ENCODE measurements at places on chromosomes 5 and 9.

- peaks cover 11% of the 10 kb centered on the region for H3K36me3 ChIP-seq
- no peak overlapping the region for H3K27ac ChIP-seq
- H3K4me1 ChIP-seq, result no peaks in the 10 kb centered on the region
- DNase-seq, result no peak
These were observed 20.3 kb downstream of the AOPEP start for GRCh38 chr9:94746541-94747370.

DNA sequence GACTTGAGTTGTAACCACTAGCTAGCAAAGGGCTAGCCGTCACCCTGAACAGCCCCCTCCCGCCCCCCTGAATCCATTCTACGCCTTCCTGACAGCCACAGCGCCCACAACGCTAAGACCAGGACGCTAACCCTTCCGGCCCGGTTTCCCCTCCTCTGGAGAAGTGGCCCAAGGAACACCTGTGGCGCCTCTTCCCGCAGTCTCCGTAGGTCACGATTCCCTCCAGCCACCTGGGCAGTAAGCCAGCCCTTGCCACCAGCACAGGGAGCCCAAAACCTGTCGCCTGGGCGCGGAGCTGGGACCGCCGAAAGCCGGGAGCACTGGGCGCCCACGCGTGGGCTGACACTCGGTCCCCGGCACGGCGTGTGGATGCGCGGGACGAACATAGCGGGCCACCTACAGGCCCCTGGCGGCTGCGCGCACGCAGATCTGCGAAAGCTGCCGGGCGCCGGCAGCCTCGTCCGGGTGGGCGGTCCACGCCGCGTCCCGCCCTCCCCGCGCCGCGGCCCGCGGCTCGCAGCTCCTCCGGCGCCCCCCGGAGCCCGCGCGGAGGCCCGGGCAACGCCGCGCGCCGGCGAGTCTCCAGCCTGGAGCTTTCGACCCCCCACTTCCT lies 596 bp downstream of the IRF1 start:
- H3K27me3 ChIP-seq, result no peaks in the 10 kb centered on the region

DNA sequence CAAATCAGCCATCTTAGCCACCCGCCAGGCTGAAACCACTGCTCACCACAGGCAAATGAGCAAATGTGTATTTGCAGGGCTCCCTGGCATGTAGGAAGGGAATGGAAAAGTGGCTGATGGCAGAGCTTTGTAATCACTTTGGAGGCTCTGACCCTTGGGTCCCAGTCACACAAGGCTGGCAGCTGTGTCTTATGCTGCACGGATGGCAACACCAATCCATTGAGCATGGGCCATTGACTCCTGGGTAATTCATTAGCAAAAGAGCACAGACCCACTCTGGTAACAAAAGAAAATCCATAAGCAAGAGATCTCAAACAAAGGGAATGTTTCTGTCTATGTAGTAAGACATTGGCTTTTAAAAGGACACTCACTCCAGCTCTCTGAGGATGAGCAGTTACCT lies 57.6 kb downstream of the SPOCK1 start:
- no peak for DNase-seq
- H3K4me3 ChIP-seq, result no peak overlapping the region
- H3K36me3 ChIP-seq, result no peaks in the 10 kb centered on the region
- H3K27ac ChIP-seq, result no peak overlapping the region
- H3K27me3 ChIP-seq, result no peaks in the 10 kb centered on the region

DNA sequence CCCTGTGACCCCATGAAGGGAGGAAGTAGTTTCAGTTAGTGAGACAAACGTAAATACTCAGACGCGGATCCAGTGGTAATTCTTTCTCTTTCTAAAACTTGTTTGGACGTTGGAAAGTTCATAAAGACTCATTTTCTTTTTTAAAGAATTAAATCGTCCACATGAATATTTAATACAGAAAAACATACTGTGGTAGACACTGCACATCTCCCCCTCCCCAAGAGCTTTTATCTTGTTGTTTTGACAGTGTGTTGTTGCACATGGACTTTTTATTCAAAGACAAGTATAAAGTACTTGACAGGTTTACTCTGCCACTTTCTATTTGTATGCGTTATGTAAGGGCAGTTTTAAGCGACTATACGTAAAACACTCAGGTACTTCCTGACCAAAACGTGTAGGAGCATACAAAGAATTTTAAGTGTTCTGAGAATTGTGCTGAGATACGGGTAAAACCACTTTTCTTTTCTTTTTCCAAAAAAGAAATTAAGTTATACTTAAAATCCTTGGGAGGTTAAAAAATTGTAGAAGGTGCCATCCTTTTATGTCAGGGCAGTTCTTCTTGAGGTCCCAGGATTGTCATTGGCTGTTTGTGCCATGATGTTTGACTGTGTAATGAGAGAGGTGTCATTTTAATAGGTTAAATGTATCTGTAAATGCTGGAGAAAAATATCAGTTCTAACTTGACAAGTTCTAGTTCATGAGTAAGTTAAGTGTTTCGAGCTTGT lies 1.3 kb downstream of the NIPBL start:
- H3K27me3 ChIP-seq, result no peaks in the 10 kb centered on the region
- peak overlapping the region; percentile 99 for H3K27ac ChIP-seq
- H3K36me3 ChIP-seq, result no peaks in the 10 kb centered on the region
- H3K4me3 ChIP-seq, result peak overlapping the region; percentile 75
- H3K4me1 ChIP-seq, result peaks cover 11% of the 10 kb centered on the region

DNA sequence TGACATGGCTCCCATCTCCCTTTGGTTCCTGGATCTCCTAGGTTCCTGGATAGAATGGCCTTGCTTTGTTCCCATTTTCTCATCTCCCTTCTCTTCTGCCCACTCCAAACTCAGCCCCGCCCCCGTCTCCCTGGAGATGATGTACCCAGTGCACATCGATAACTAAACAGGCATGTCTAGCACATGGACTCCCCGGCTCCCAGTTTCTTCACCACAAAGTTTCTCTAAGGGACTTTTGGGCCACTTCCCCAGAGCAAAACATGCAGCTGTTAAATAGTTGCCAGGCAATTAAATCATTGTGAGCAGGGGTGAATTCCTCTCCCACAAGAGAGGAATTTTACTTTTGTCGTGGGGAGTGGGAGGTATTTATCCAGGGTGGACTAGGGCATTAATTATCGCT lies 259.0 kb downstream of the GADD45G start:
- no peaks in the 10 kb centered on the region for H3K27me3 ChIP-seq
- H3K4me3 ChIP-seq, result no peak overlapping the region
- no peak overlapping the region for H3K27ac ChIP-seq

DNA sequence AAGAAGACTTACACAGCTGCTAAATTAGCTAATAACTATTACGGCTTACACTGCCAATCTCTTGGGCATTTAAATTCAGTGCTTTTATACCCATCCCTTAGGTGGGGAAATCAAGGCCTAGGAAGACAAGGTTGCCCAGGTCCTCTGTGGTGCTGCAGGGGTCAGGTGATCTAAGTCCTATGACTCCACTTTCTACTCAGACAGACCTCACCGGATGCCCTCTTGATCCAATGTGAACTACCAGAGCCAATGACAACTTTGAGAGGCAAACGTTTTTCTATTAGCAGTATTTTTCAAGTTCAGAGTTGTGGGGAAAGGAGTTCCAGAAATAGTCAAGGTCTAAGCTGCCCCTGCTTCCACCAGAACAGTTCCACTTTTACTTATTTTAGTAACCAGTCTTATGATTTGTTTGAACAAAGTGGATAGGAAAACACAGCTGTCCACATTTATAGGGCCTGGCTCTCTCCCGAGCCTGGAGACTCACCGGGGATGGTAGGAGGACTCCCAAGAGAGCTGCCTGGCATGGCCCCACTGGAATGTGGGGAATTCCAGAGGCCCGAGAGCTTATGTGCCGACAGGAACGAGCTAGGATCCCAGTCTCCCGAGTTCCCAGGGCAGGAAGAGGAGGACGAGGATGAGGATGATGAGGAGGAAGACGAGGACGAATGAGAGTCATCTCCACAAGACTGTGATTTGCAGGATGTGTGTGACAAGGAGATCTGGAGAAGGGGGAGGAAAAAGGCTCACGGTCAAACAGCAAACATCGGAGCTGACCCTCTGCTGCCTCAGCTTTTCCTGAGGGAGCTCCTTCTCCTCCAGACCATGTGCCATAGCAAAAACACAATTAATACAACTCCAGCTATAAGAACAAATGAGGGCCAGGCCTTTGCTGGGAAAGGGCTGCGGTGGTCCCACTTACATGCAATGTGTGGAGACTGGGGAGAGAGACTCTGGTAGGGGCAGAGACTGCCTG lies 16.7 kb downstream of the FAM193B start:
- H3K27me3 ChIP-seq, result no peaks in the 10 kb centered on the region
- H3K27ac ChIP-seq, result peak overlapping the region; percentile 79
- H3K36me3 ChIP-seq, result peaks cover 8% of the 10 kb centered on the region
- H3K4me1 ChIP-seq, result peaks cover 14% of the 10 kb centered on the region
- DNase-seq, result peak; percentile 89
- H3K4me3 ChIP-seq, result no peak overlapping the region

DNA sequence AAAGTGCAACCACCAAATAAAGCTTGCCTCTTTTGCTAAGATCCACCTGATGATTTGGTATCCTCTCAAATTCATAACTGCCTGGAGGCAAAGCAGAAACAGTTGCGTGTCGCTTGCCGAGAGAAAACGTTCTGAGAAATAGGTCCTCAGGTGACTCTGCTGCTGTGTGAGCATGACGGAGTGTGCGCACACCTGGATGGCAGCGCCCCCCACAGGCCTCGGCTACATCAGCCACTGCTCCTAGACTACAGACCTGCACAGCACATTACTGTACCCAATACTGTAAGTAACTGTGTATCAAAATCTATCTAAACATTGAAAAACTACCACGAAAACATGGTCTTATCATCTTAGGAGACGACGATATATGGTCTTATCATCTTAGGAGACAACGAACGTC lies 87.4 kb downstream of the CAMSAP1 start:
- H3K27me3 ChIP-seq, result no peaks in the 10 kb centered on the region
- peaks cover 88% of the 10 kb centered on the region for H3K36me3 ChIP-seq
- H3K27ac ChIP-seq, result no peak overlapping the region
- DNase-seq, result peak; percentile 2
- no peak overlapping the region for H3K4me3 ChIP-seq

DNA sequence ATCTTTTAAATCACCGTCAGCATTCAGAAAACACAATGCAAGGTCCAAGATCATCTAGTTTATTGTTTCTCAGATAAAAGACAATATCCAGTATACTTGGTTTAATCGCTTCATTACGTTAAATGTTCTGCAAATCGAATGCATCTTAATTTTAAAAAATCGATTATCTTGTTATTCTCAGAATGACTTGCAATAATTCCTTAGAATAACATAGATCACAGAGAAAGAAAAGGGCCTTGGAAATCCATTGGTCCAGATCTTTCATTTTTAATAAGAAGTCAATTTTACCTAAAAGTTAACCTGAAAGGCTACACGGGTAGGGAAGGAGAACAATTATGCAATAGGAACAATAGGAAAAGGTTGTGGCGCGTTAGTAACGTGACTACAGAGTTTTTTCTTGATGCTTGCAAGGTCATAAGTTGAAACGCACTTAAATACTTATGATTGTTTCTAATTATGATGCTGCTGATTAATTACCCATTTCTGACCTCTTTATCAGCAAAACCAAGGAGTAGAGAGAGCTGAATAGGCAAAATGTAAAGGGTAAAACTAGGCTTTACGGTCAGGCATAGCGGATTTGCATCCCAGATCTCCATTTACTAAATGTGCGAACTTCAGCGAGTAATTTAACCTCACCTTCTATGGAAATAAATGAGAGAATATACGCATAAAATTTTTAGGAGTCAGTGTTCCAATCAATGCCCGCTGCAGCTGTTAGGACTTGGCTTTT lies 769 bp upstream of the LYRM7 start:
- H3K27ac ChIP-seq, result peak overlapping the region; percentile 75
- no peak for DNase-seq
- H3K27me3 ChIP-seq, result no peaks in the 10 kb centered on the region
- H3K4me3 ChIP-seq, result peak overlapping the region; percentile 65

GRCh38 chr9:90547896-90548295 lies 94.7 kb downstream of the DIRAS2 start:
- H3K4me1 ChIP-seq, result no peaks in the 10 kb centered on the region
- no peaks in the 10 kb centered on the region for H3K36me3 ChIP-seq
- no peak overlapping the region for H3K27ac ChIP-seq
- no peak for DNase-seq

DNA sequence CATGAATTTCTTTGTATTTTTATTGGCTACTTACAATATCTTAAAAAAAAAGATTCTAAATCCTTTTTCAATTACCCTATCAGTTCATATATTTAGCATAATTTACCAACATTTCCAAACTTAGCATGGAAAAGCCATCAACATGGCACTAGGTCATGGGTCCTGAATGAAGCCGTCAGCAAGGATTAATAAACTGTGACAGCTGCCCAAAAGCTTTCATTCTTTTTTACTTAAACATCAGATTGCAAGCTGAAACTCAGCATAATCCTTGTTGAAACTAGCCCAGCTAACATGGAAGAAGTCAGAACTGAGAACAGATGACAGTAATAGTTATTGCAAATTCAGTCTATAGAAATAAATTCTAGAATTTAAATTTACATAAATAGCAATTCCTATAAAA lies 209.8 kb downstream of the ADAMTS6 start:
- no peak overlapping the region for H3K4me3 ChIP-seq
- no peaks in the 10 kb centered on the region for H3K27me3 ChIP-seq
- DNase-seq, result no peak
- peaks cover 3% of the 10 kb centered on the region for H3K4me1 ChIP-seq
- no peaks in the 10 kb centered on the region for H3K36me3 ChIP-seq

DNA sequence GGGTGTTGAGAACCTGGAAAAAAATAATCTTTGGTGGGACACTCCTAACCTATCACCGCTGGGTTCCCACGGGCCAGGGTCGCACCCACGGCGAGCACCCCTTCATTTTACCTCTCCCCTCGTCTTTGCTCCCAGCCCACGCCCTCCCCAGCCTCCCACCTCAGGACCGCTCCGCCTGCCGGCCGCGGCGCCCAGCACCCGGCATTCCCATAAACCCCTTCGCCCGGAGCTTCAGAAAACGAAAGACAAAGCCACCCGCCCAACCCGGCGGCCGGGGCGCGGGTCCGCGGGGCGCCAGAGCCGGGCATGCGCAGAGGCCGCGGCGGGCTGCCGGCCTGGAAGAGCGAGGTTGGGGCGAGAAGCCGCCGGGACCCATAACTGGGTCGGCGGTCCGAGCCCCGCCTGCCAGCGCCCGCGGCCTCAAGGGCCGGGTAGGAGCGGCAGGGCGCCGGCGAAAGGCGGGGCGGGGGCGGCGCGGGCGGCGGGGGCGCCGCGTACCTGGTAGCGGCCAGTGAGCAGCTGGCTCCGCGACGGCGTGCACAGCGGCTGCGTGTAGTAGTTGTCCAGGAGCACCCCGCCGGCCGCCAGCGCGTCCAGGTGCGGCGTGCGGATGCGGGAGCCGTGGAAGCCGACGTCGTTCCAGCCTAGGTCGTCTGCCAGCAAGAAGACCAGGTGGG lies 533 bp downstream of the ARSB start:
- H3K27me3 ChIP-seq, result no peaks in the 10 kb centered on the region
- peak overlapping the region; percentile 73 for H3K4me3 ChIP-seq
- H3K4me1 ChIP-seq, result no peaks in the 10 kb centered on the region
- peak overlapping the region; percentile 90 for H3K27ac ChIP-seq

DNA sequence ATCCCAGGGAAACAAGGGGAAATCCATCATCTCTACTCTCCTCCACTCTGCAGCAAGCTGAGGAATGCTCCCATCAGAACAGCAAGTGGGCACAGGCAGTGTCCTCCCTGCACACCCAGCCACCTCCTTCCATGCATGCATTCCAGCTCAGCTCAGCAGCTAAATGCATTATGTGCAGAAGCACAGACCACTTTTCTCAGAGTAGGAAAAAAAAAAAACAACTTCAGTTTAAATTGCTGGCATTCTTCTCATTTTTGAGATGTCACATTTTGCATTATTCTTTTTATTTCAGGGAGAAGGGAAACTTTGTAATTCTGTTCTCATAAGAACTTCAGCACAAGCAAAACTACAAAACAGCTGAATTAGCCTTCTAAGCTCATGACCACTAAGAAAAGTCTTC lies 312.2 kb downstream of the SEMA5A start:
- no peak overlapping the region for H3K27ac ChIP-seq
- no peaks in the 10 kb centered on the region for H3K27me3 ChIP-seq
- no peak for DNase-seq
- H3K4me1 ChIP-seq, result no peaks in the 10 kb centered on the region
- H3K36me3 ChIP-seq, result no peaks in the 10 kb centered on the region
- no peak overlapping the region for H3K4me3 ChIP-seq

Data from tibial artery (tissue), 4 donors.